ENCODE measurements at places on chromosomes 6 and 20.

- DNase-seq = no peak
Measured at GRCh38 chr6:15420959-15421438, 175.1 kb downstream of the JARID2 start.

DNA sequence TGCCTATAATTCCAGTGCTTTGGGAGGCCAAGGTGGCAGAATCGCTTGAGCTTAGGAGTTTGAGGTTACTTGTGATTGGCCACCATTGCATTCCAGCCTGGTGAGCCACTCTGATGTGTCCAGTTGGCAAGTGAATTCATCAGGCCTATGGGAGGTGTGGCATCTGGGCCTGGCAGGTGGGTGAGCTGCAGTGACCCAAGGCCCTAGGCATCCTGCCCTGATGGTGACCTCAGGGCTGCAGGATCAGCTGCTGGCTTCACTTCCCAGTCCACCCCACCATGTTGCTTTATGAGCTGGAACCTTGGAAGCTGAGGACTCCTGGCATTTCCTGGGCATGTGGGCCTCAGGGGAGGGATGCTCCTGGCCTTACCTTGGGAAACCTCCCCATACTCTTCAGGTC is 20.5 kb downstream of the RSPH9 start:
- no peak for DNase-seq

DNA sequence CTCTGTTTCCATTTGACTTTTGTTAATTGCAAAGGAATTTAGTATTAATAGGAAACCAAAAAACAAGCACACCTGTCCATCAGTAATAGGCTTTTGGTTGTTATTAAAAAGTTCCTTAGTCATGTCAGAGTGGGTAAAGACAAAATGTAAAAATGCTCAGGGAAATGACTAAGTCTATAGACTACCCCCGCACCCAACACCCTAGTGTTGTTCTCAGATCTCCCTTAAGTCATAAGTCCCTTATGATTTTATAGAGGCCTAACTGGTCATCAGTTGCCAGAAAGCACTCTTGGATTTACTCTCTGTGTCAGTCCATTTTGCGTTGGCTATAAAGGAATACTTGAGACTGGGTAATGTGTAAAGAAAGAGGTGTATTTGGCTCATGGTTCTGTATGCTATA is 52.8 kb downstream of the MAP3K4 start:
- no peak for DNase-seq

- peak; percentile 21 for DNase-seq
Measured at GRCh38 chr6:33755070-33755869, 8.6 kb upstream of the IP6K3 start.

DNA sequence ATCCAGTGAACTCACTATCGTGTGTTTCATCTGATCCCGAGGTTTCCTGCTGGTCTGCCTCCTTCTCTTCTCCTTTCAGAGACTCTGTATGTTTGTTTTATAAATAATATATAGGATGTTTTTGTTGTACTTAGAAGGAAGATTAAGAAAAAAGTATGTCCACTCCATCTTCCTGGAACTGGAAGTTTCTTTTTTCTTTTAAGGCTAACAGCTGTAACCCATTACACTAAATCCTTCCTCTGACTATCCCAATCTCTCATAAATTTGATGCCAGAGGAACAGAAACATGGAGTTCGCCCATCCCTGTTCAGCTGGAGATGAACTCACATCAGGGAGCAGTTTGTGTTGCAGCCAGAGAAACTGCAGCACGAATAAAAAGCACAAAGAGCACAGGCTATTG is 20.7 kb downstream of the RIPK1 start:
- DNase-seq = no peak

DNA sequence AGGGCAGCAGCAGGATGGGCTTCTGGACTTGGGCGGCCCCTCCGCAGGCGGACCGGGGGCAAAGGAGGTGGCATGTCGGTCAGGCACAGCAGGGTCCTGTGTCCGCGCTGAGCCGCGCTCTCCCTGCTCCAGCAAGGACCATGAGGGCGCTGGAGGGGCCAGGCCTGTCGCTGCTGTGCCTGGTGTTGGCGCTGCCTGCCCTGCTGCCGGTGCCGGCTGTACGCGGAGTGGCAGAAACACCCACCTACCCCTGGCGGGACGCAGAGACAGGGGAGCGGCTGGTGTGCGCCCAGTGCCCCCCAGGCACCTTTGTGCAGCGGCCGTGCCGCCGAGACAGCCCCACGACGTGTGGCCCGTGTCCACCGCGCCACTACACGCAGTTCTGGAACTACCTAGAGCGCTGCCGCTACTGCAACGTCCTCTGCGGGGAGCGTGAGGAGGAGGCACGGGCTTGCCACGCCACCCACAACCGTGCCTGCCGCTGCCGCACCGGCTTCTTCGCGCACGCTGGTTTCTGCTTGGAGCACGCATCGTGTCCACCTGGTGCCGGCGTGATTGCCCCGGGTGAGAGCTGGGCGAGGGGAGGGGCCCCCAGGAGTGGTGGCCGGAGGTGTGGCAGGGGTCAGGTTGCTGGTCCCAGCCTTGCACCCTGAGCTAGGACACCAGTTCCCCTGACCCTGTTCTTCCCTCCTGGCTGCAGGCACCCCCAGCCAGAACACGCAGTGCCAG is at the start of gene TNFRSF6B:
Gene TNFRSF6B, plus strand, starts transcription at position 25 of the 729 bp plus-strand sequence. Its CDS starts 116 bp downstream, at position 141.
- no peak for DNase-seq

DNA sequence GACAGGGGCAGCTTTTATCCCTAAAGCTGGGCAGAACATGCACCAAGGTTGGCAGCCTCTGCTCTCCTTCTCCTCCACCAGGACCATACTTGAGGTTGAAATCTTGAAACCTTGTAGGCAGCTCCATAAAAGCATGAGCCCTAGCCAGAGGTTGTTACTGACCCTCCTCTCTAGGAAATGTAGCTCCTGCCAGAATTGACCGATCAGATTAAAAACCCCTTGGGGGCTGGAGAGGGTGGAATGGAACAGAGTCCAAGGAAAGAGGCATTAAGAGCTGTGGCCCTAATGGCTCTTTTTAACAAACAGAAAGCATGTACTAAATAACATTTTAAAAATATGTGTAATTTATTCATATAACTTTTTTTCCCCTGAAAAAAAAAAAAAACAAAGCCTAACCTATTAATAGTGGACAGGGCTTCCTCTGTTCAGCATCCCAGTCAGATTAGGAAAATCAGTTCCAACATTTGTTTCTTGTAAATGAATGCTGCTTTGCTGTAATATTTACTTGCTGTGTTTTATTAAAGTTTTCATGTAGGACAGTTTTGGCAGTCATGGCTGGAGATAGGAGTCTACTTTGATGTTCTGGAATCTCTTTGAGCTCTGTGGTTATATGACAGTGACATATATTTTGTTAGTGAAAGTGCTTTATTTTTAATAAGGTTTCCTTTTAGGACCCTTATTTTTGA is 41.3 kb downstream of the MTHFD1L start:
- no peak for DNase-seq

GRCh38 chr6:18792866-18793265 is 405.7 kb downstream of the RNF144B start:
- peak; percentile 53 for DNase-seq

DNA sequence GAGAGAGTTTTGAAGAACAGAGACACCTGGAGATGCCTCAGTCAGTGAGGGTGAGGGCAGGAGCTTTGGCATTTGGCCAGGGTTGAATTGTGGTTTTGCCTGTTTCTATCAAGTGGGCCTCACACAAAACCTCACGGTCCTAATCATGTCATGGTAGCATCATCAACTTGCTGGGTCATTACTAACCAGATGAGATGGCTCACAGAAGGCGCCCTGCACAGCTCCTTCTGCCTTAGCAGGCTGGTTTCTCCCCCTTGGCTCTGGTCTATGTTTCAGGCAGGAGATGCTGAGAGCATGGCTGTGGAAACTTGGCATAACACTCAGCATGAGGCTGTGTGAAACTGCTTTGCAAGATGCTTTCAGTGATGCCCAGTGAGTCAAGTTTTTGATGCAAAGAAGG is 99.3 kb downstream of the LRRC1 start:
- DNase-seq = peak; percentile 84

DNA sequence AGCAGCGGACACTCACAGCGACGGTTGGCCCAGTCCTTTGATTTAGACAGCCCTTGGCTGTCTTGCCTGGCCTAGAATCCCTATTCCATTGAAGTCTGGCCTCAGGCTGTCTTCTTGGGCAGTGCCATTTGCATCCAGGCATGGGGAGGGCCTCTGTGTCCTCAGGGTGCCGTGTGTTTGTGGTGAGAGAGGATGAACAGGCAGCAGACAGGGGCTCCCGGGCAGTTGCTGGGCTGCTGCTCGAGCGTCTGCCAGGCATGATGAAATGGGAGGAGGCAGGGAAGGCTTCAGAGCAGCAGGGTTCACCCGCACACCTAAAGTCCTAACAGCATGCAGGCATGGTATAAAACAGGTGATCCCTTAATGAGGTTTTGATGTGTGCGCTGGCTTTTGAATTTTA is 126.9 kb downstream of the SOBP start:
- DNase-seq = no peak

DNA sequence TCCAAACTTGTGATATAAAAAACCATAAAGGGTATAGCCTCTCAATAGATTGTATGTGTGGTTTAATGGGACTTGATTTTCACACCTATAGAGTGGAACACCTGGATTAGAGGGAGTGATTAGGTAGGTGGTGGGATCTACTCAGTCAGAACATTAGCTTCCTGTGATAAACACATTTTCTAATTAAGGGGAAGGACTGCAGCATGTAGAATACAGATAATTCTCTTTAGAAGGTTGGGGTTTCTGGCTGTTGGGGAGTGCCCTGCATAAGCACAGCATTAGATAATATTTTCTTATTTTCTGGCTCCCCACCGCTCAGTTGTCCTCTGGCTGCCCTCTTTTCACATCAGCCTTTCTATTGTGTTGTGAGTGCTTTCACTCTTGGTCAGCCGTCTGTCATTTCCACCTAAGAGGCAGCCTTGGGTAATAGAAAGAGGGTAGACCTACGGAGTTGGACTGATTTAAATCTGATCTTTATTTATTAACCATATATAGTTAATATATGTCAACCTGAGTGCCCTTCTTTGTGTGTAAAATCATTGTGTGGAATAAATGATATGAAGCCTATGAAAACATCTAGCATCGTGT is 8.0 kb downstream of the CSE1L start:
- DNase-seq = no peak

DNA sequence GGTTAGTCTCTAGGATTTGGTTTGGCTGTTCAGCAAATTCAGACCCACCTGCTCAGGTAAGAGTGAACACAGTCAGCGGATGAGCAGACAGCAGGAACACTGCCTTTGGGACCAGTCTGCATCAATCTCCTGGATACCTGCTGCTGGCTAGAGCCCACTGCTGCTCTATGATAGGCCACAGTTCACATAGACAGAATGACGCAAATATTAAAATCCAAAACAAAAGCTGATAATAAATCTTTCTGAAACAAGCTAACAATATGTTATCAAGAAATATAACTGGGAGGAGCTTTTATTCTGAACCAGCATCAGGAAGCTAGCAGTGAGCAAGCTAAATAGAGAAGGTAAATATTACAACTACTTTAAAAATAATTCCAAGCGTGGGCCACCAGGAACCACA is at the start of gene TAAR1:
Gene TAAR1, minus strand, starts transcription at position 101 of the 400 bp plus-strand sequence. CDS start 13,179 bp downstream, outside the sequence.
- DNase-seq = peak; percentile 44

DNA sequence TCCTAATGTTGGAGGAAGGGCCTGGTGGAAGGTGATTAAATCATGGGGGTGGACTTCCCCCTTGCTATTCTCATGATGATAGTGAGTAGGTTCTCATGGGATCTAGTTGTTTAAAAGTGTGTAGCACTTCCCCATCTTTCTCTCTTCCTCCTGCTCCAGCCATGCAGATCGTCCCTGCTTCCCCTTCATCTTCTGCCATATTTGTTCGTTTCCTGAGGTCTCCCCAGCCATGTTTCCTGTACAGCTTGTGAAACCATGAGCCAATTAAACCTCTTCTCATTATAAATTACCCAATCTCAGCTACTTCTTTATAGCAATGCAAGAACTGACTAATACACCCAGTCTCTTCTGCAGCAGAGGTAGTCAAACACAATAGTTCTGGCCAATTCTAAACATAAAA is 5.4 kb downstream of the EPM2A start:
- no peak for DNase-seq

- DNase-seq = no peak
Measured at GRCh38 chr20:3312940-3313682, 74.1 kb upstream of the SLC4A11 start.

- no peak for DNase-seq
Measured at GRCh38 chr6:33428224-33428965, 8.5 kb downstream of the SYNGAP1 start.

DNA sequence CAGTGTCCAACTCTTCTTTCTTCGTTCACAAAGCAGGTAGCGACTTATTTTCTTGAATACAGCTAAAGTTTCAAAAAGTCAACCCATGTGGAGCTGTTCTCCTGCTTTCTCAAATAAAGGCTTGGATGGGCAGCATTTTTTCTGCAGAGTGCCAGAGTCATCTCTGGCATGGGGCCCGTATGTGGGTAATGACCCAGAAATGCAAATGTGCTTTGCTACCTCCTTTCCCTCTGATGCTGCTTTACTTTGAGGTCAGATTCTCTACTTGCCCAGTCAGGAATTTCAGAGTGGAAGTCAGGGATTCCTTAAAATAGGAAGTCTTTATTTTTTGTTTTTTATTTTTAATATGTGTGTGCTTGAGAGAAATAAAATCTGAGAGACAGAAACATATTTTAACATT is 4.9 kb downstream of the NKAIN2 start:
- DNase-seq = peak; percentile 85

- no peak for DNase-seq
Measured at GRCh38 chr6:138454981-138455706, 44.1 kb downstream of the NHSL1 start.

DNA sequence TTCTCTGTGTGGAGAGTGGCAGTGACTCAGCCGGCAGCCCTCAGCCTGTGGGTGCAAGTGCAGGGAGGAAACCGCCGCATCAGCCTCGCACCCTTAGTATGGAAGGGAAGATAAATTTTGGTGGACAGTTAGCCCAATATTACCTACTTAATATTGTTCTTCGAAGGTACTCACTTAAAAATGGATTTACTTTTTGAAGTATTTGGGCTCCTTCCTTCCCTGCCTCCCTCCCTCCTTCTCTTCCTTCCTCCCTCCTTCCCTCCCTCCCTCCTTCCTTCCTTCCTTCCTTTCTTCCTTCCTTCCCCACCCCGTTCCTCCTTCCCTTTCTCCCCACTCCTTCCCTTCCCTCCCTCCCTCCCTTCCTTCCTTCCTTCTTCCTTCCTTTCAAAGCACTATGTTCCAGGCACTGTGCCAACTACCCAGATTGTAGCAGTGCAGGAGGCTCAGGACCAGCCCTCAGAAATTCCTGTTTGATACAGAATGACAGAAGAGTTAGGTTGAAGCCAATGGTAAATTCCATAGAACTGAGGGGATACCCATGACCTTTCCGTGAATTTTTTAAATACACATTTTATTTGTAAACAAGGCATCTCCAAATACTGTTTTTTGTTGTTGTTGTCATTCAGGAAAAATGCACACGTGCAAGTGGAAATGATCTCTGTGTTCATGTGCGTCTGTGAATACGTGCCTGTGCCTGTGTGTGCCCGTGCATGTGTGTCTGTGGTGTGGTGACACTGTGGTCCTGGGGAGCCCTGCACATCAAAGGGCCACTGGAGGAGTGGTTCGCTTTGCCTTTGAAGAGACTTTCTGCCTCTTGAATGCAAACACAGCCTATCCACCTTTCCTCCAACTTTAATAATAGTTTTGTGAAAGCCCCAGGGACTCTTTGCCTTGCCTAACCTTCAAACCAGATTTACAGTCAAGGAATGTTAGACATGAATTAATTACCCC is 141.7 kb downstream of the EDN3 start:
- DNase-seq = no peak
